ENCODE measurements at places on chromosomes 4 and X.

DNA sequence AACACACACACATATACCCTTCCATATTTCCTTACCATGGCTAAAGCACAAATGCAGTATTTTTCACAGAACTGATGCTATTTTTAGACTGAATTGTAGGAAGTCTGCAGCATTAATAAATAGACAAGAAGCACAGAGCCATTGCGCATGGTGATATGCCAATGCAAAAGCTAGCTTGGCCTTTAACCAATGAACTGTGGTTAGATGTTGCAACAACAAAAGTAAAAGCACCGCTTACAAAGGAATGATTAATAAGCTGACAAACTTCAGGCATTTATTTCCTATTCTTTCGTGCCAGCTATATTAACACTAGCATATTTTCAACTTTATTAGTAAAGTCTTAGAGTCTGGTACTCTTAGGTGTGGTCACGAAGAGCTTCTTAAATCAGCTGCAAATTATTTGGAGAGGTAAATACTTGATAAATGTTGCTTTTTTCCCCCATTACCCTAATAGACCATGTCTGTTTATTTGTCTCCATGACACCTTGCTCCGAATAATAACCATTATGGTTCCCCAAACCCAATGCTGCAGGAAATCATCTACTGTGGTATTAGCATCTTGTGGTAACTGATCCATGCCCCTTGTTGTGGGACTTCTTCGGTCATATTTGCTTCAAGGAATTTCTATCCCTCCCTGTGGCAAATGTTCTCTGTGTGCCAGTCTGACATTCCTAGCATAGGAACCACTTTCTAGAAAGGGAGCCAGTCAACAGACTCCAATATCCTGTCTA is 306.1 kb upstream of the TAPT1 start:
- DNase-seq = no peak

- DNase-seq = no peak
Measured at GRCh38 chrX:86171366-86171765, 23.1 kb downstream of the DACH2 start.

GRCh38 chr4:23942471-23942870 is 52.6 kb upstream of the PPARGC1A start:
- no peak for DNase-seq

- DNase-seq = no peak
Measured at GRCh38 chr4:162497564-162498167, 333.9 kb upstream of the FSTL5 start.

GRCh38 chr4:181601103-181601502 is 642.1 kb upstream of the TENM3 start:
- no peak for DNase-seq

DNA sequence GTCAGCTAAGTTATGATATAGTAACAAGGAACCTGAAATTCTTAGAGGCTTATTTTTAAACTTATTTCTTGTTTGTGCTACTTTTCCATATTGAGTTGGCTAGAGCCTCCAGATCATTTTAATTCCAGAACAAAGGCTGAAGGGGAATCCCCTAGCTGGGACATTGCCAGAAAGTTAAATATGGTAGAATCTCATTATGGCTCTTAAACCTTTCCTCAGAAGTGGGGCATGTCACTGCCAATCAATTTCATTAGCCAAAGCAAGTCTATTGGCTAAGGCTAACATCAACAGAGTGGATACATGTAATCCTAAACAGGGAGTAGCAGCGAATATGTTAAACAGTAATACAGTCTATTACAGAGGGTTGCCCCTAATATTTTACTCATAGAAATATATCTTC is 47.0 kb downstream of the FTHL17 start:
- DNase-seq = no peak

- no peak for DNase-seq
Measured at GRCh38 chrX:122596998-122597397, 587.1 kb upstream of the GRIA3 start.

GRCh38 chr4:82770607-82771006 is 28.0 kb downstream of the SCD5 start:
- no peak for DNase-seq

GRCh38 chr4:6209921-6210320 is 9.6 kb upstream of the JAKMIP1 start:
- DNase-seq = no peak

DNA sequence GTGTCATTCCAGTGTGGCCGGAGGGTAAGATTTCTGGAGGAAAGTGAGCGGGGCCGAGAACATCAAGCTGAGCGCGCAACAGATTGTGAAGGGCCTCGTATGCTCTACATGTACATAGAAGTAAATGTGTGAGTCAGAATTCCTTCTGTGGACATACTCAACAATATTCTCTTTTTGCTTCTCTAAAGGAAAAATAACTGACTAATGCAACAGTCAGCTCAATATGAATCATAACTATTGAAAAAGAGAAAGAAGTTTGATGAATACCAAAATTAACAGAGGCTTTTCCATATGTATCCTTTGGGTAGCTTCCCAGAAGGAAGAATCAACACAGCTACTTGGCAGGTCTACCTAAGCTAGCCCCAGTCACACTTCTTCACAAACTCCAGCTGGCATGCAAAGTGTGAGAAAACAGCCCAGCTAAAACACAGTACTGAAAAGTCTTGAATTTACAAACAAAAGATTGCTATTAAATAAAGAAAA is 87.5 kb upstream of the ZFP42 start:
- no peak for DNase-seq

- no peak for DNase-seq
Measured at GRCh38 chr4:154720123-154720522, 23.7 kb upstream of the LRAT start.

GRCh38 chrX:149267878-149268813 is 237.0 kb downstream of the IDS start:
- DNase-seq = no peak

GRCh38 chrX:115588179-115588578 is 27.2 kb downstream of the PLS3 start:
- no peak for DNase-seq

DNA sequence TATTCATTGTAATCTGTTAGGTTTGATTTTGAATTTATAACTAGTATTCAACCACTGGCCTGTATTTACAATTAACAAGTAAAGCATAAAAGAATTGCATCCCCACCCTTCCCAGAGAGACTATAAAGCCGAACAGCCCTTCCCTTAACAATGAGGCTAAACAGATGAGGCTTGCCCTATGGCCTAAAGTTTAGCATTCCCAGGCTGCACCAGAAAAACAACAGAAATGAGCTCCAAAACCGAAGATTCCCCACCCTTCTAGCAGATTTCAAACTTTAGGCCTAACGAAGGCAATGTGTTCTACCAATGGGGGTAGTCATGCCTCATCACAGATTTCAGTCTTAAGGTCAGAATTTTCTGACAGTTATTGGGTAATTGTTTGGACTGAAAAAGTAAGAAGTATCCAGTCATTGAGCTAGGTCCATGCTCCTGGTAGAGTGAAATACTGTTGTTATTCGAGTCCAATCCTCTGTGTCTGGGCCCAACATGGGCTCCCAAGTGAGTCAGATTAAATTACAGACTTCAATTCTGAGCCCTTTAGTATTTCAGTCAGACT is 197.6 kb downstream of the ANTXR2 start:
- no peak for DNase-seq

DNA sequence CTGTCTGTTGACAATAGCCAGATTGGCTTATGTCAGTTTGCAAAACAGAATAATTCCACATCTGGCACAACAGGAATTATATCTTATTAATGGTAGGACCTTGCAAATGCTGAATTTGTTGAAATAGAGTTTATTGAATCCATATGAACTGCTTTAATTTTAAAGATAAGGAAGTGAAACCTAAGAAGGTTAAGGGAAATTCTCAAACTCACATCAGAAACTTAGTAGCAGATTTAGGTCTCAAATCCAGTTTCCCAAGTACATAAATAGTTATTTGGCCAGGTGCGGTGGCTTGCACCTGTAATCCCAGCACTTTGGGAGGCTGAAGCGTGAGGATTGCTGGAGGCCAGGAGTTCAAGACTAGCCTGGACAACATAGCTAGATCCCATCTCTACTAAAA is 117.1 kb downstream of the HNRNPD start:
- DNase-seq = no peak

GRCh38 chrX:114611018-114611619 is 27.2 kb downstream of the HTR2C start:
- no peak for DNase-seq

DNA sequence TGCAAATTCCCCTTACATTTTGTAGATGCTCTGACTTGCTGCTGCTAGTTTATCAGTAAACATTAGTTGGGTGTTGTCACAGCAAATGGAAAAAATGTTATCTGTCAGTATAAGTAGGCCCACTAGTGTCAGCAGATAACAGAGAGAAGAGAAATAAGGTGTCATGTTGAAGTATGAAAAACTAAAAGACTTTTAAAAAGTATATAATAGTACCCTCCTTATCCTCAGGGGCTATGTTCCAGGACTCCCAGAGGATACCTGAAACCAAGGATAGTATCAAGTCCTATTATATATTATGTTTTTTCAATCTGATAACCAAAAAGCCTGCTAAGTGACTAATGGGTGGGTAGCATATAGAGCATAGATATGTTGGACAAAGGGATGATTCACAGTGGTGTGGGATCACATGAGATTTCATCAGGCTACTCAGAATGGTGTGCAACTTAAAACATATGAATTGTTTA is 11.6 kb upstream of the BMP2K start:
- no peak for DNase-seq
